Stimulated activated CD4-positive, alpha-beta T cell treated with anti-CD3 and anti-CD28 coated beads, Interleukin-4, amount 100 ng/mL, for 1 hour (primary cell): ENCODE measurements at places on chromosomes 13 and 19.
A peak's percentile ranks its signal among the peaks of the same experiment; 100 is the strongest.

DNA sequence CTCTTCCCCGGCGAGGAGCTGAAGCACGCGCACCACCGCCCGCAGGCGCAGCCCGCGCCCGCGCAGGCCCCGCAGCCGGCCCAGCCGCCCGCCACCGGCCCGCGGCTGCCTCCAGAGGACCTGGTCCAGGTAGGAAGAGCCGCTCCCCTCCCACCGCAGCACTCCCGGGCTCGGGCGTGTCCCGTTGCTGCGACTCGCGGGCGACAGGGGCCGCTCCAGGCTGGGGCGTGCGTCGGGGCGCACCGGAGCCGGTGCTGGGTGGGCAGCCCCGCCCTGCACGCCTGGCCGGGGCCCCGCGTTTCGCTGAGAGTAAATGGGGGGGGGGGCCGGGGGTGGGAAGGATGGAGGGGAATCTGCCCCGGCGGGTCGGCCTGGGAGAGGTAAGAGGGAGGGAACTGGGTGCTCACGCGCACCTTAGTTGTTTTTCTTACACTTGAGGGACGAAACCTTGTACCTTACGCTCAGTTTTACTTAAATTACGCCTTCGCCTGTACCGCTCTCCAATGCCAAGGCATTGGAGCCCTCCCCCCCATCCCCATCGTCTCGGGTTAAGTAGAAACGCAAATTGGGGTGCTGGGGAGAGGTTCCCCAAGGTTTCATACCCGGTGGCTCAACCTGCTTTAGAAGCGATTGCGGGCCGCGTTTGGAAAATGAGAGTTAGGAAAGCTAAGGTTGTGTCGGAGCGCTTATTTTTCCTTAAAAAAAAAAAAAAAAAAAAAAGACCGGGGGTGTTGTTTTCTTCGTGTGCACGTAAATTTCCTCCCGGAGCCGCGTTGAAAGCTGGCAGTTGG lies 850 bp downstream of the KLF5 start:
- DNase-seq: peak; percentile 52

GRCh38 chr13:37192956-37193355 lies 87.5 kb upstream of the CSNK1A1L start:
- DNase-seq: no peak

DNA sequence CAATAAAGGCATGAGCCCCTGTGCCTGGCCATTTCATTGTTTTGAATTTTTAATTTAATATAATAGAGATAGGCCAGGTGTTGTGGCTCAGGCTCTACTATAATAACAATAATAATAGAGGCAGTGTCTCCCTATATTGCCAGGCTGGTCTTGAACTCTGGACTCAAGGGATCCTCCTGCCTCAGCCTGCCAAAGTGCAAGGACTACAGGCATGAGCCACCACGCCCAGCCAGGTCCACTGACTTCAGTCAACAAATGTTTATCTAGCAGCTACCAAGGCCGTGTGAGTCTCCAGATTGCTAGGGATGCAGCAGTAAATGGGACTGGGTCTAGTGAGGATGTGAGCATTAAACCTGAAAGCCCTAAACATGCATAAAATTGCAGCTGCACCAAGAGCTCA lies 13.8 kb upstream of the ILF3 start:
- no peak for DNase-seq

- peak; percentile 62 for DNase-seq
Observed at GRCh38 chr19:38224014-38224862, at the start of gene DPF1. Gene DPF1 (minus strand): TSS chr19:38224222. CDS start chr19:38224142, 80 bp downstream.

DNA sequence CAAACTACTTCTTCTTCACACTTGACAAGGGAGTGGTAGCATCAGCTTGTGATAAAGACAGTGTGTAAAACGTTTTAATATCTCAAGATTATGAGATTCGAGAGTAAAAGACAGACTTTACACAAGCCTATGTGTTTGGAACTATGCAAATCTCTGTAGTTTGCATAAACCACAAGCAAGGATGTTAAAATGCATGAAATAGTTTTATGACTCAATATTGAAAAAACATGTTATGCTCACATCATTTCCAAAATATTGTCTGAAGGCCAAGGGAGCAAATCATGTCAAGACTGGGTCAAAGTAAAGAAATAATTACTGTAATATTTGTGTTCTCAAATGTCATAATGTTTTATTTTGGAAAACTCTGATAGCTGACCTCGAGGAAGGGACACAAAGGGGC lies 316.8 kb upstream of the KLF12 start:
- DNase-seq: no peak

DNA sequence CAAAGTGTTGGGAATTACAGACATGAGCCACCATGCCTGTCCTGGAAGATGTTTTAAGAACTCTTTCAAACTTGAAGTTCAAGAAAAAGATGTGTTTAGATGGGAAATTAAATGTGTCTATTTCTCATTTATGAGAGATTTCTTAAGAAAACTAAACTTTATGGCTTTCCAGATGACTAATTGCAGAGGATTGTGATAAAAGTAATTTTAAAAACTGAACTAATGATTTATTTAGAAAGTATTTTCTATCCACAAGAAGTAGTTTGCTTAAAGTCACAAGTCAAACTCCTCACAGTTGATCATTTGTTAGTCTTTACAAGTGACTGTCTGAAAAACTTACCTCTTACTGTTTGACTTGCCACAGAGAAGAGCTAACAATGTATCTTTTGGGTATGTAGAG lies 89.6 kb upstream of the SPRY2 start:
- DNase-seq: no peak

- no peak for DNase-seq
Observed at GRCh38 chr19:35764432-35765315, 6.7 kb downstream of the PROSER3 start.

DNA sequence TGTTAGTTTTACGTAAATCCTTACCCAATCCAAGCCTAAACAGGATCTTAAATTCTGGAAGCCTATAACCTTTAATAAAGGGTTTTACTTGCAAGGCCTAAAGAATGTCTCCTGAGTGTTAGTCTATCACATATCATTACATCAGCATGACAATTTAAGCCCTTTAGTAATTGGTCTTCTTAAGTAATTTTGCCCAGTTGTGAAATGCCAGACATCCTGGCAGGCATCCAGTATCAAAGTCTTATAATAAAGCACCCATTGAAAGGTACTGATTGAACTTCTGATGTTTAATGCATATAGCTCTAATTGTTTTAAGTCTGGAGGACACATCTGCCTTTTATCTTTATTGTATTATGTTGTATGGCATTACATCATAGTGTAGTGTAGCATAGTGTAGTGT lies 1078.9 kb downstream of the SLITRK1 start:
- no peak for DNase-seq

GRCh38 chr13:86653009-86653408 lies 853.8 kb upstream of the SLITRK6 start:
- no peak for DNase-seq

DNA sequence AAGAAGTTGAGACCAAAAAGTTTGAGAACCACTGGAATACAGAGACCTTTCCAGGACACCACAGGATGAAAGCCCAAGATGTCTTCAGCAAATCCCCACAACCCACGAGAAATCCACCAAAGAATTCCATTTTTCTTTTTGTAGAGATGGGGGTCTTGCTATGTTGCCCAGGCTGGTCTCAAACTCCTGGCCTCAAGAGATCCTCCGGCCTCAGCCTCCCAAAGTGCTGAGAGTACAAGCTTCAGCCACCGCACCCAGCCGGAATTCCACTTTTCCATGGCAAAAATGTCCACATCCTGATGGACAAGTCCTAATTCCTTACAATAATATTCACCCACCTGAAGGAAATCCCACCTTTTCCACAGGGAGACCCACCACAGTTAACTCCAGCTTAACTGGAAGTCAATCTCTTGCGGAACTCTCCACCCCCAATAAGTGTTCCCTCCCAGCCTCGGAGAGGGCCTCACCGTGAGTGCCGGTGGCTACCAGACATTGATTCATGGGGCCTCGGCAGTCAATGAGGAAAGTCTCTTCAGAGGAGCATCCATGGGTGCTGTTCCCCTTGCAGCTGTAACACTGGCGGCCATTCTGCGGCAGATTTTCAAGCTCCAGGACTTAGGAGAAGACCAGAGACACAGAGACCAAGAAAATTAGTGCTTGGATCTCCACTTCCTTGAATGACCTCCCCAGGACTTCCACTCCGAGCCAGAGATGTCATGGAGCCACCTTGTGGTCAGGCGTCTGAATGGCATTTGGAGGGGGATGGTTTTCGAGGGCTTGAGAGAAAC lies 12.3 kb upstream of the CADM4 start:
- DNase-seq: peak; percentile 34

GRCh38 chr19:58520257-58520599 lies 618 bp upstream of the ZBTB45 start:
- DNase-seq: no peak

DNA sequence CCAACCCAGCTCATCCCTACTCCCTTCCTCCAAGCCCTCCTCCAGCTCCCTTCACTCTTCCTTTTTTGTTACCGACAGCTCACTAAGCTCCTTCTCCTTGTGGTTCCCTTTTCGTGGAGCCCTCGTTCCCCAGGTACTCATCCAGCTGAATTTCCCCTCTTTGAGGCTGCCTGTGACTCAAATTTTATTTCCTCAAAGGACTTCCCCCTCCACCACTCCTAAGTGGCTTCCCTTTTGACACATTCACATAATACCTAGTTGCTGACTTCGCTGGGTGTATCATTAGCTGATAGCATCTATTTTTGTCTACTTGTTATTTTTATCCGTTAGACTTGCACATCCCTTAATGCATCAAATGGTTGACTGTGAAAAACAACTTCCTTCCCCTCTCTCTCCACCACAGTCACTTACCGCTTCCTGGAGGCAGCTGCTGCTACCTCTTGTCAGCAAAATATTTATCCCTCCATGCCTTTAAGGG lies 14.5 kb downstream of the FFAR2 start:
- no peak for DNase-seq

GRCh38 chr19:53549340-53549739 lies 11.4 kb downstream of the ZNF331 start:
- no peak for DNase-seq

GRCh38 chr19:31274251-31275067 lies 74.8 kb downstream of the TSHZ3 start:
- no peak for DNase-seq

DNA sequence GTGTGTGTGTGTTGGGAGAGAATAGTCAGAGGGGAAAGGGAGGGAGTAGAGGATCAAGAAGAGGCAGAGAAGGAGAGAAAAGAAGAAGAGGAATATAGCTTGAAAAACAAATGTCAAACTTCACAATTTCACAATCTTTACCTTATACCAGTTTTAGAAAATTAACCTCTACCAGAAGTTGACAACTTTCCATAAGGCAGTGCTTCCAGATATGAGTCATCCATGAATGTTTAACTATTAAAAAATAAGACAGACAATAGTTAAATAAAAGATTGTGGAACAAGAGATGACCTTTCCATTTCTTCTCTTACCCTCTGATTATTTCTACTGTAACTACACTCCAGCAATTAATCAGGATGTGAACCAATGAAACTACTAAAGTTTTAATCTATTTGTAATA lies 229.4 kb downstream of the ITGBL1 start:
- no peak for DNase-seq

- no peak for DNase-seq
Observed at GRCh38 chr19:57802269-57802668, 12.4 kb downstream of the ZNF552 start.

DNA sequence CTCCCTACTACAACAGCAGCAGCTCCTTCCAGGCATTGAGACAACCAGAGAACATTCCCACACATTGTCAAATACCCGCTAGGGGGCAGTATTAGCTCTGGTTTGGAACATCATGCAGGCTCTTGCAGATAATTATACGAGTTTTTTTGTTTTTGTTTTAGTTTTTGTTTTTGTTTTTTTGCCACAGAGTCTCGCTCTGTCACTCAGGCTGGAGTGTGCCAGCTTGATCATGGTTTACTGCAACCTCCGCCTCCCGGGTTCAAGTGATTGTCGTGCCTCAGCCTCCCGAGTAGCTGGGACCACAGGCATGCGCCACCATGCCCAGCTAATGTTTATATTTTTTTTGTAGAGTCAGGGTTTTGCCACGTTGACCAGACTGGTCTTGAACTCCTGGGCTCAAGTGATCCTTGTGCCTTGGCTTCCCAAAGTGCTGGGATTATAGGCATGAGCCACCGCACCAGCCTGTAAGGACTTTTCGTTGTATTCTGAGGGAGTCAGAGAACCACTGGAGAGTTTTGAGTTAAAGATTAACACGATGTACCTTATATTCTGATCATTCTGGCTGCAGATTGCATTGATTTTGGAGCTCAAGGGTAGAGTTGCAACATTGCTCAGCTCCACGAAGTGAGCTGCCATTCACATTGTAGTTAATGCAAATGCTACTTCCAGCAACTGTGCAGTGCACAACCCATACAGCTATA lies 41.7 kb upstream of the CEACAM20 start:
- peak; percentile 10 for DNase-seq

- no peak for DNase-seq
Observed at GRCh38 chr19:6023085-6023682, 45.2 kb upstream of the RANBP3 start.

DNA sequence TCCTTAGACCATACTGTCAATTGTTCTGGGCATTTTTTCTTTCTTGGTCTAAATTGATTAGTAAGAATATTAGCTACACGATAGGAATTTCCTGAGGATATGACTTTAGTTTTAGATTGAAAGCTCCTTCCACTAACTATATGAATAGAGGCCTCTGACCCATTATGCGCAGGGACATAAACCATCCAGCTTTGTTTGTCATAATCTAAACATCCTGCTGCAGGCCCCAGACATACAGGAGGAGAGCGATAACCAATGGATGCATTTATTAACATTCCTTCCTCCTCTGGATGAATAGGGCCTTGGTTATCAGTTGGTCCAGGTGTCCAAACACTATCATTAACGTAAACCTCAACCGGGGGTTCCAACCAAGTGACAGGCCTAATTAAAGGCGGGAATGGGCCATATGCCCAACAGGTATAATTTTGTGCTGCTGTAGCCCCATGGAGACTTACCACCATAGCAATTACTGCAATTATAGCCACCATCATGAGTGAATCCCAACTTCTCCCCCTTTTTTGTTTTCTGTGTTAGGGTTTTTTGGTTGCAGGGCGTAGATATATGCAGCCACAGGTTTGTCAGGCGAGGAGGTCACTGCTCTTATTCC lies 32.6 kb downstream of the CLEC4M start:
- no peak for DNase-seq

DNA sequence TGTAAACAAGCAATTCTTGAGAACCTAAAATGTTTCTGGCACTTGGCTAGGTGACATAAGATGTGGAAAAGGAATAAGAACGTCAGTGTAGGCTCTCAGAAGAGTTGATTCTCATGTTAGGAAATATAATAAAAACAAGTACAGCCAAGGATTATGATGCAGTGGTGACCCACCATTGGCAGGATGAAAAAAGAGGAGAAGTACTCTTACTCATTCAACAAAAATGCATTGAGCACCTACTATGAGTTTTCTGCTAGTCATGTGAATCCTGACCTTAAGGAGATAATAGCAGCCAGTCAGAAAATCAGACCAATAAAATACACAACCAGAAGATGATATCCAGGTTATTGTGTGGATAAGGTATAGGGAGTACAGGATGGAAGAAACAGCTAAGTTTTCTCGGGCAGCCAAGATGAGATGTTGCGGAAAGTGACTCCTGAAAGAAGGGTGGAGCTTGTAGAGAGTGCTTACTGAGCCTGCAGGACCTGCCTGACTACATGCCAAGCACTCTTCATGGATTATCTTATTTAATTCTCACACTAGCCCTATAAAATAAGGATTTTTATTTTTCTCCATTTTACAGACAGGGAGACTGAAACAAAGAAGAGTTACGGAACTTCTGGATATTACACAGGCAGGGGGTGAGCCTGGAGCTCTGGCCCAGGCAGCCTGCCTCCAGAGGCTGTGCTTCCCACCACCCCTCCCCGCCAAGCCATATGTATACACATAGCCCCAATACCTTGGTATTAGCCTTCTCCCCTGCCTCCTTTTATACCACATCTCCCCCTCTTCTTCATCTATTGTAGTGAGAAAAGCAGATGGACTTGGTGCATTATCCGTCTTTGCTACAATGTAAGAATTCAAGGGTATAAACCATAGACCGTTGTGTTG lies 58.0 kb downstream of the TGDS start:
- DNase-seq: no peak

GRCh38 chr13:112172017-112172416 lies 105.1 kb downstream of the SOX1 start:
- DNase-seq: no peak
